NCI-H2107 (cell line): ENCODE measurements at places on chromosomes 6 and 20.

DNA sequence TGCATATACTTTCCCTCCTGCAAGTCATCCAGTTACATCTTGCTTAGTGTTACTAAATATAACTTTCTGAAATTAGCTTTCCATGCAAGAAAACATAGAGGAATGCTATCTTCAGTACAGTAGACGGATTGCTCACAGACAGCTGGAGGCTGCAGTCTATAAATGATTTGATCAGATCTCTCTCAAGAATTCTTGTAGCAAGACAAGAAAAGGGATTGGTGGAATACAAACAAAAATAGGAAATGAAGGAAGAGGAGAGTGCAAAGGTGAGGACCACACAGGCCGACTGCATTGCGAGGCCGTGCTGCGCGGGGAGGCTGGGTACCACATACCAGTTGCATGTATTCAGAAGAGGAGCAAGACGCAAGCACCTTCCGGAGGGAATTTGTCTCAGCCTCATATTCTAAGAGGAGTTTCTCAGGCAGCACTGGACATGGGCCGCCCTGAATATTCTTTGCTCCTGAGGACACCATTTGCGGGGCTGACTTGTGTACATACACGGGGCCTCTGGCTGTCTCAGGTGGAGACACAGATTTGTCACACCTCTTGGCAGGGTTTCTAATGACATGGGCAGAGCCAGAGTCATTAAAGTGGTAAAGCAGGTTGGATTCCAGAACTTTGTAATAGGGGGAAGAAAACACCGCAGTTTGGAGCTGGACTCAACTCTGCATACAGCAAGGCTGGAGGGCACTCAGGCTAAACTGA lies 22.7 kb upstream of the KIF25 start:
- no peak for DNase-seq

DNA sequence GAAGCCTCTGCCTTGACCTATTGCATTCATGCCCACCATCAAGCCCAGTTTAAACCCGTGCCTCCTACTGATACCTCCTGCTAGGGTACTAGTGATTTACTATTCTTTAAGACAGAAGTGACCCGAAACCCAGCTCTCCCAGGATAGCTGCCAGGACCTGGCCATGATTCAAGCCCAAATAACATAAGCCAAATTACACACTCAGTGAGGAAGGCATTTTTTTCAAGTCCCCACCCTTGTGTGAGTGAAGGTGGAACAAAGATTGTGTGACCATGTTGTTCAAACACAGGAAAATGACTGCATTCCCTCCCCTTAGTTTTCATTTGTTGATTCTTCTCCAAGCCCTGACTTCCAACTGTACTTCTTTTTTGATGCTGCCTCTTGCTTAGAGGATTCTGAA lies 3.7 kb upstream of the KAT14 start:
- no peak for DNase-seq

- DNase-seq = no peak
These were observed 1648.8 kb downstream of the GRIK2 start for GRCh38 chr6:103042336-103042735.

DNA sequence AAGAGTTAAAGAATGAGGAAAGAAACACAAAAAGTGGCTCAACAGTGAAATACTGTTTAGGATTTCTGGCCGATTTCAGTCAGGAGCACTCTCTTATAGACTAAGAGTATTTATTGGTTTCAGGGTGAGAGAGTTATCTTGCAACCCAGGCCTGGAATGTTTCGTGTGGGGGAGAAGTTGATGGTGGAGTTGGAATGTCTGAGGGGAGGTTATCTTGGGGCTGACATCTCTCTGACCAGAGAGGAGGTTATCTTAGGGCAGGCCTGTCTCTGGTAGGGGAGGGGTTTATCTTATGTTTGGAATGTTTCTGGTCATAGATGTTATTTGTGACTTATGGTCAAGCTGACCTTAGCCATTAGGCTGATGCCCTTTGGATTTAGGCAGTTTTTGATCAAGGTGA lies 80.3 kb downstream of the HTR1B start:
- no peak for DNase-seq

DNA sequence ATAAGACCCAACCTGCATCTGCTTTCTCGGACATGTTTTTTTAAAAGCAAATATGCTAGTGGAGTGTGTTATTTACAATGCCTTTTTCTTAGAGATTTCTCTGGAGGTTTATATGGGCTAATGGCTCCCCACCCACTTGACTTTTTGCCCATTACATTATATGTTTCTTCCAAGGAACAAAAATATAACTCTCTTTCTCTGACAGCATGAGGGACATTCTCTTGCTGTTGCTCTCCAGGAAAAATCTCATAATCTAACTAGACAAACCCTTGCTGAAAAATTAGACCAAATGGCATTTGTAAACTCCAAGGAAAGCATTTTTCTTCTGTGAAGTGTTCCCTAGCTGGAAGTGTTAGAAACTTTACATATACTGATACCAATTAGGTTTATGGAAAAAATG lies 213.7 kb downstream of the PRL start:
- no peak for DNase-seq

- DNase-seq = no peak
These were observed 47.8 kb upstream of the ARMC2 start for GRCh38 chr6:108800427-108800864.

DNA sequence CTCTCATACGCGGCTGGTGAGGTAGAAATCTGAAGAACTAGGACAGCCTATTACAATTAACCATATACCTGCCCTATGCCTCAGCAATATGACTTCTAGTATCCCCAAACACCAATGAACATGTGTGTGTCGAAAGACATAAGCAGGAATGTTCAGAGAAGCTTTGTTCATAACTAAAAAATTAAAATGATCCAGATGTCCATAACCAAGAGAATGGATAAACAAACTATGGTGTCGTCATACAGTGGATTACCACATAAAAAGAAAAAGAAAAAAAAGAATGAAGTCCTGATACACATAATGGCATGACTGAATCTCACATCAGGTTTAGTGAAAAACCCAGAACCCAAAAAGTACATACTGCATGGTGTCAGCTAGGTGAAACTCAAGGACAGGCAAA lies 73.9 kb downstream of the MDN1 start:
- no peak for DNase-seq

DNA sequence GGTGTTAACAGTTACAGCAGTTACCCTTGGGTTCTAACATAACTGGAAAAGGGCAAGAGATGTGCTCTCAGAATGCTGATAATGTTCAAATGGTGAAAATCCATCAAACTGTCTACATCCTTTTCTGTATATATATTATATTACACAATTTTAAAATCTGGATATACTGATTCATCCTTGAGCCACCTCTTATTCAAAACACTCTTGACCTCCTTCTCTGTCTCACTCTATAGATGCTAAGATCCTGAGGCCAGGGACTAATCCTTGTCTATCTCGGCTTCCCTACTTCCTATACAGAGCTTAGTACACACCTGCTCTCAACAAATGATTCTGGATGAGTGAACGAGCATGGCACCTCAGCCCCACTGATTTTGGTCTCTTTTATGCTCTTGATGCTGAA lies 47.3 kb downstream of the HIVEP2 start:
- no peak for DNase-seq

DNA sequence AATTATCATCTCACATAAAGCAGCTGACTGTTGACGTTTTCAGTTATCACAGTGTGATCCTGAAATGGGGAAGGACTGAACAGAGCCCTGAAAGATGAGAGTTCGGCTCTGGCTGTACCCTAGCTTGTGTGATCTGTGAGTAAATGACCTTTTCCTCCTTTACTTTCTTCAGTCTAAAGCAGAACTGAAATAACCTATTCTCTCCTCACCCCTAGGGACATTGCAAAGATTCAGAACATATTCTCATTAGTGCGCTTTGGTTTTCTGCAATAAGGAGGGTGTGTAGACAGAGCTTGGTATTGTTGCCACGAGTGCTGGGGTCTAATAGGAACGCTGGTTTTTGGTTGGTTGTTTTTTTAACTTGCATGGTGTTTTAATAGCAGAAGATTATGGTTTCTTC lies 16.7 kb downstream of the FARS2 start:
- no peak for DNase-seq

- DNase-seq = no peak
These were observed 505.8 kb upstream of the MARCKS start for GRCh38 chr6:113351173-113351834.

GRCh38 chr6:36753671-36754405 lies 56.2 kb downstream of the RAB44 start:
- DNase-seq = no peak

DNA sequence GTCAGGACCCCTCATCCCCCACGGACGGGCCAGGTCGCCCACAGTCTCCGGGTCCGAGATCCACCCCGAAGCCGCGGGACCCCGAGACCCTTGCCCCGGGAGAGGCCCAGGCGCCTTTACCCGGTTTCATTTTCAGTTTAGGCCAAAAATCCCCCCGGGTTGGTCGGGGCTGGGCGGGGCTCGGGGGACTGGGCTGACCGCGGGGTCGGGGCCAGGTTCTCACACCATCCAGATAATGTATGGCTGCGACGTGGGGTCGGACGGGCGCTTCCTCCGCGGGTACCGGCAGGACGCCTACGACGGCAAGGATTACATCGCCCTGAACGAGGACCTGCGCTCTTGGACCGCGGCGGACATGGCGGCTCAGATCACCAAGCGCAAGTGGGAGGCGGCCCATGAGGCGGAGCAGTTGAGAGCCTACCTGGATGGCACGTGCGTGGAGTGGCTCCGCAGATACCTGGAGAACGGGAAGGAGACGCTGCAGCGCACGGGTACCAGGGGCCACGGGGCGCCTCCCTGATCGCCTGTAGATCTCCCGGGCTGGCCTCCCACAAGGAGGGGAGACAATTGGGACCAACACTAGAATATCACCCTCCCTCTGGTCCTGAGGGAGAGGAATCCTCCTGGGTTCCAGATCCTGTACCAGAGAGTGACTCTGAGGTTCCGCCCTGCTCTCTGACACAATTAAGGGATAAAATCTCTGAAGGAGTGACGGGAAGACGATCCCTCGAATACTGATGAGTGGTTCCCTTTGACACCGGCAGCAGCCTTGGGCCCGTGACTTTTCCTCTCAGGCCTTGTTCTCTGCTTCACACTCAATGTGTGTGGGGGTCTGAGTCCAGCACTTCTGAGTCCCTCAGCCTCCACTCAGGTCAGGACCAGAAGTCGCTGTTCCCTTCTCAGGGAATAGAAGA lies 978 bp downstream of the HLA-A start:
- DNase-seq = no peak
